Small intestine (tissue), 16 donors: ENCODE measurements at places on chromosomes 5 and 9.

DNA sequence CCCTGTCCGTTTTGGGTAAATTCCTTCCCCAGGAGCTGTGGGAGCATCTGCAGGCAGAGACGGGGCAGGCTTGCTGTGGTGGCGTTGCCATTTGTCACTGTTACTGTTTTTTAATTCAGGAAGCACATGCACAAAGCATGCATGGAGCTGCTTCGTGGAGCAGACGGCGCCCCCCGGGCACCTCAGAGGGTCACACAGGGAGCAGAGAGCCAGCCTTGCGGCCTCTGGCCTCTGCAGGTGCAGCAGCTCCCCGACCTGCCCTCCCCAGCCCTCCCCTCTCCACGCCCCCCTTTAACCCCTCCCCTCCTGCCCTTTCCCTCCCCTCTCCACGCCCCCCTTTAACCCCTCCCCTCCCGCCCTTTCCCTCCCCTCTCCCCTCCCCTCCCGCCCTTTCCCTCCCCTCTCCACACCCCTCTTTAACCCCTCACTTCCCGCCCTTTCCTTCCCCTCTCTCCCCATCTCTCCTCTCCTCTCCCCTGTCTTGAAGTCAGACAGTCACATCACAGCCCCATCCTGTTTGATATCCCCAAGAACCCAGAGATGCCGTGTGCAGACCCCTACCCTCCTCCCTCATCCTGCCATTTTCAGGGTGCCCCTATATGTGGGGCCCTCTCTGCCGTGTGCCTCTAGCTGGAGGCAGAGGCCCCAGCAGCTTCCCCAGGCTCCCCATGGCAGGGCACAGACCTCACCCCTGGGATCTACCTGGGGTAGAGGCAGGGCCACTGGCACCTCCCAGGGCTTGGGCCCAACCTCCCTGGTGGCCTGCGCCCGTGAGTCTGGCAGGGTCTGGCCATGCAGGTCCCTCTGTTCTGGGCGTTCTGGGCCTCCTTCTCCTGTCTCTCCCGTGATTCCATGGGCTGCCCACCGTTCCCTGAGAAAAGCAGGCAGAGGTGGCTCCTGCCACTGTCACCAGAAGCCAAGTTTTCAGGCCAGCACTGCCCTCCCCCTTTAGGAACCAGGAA, 29.6 kb upstream of the UBAC1 start:
- H3K4me3 ChIP-seq = no peak overlapping the region
- peaks cover 8% of the 10 kb centered on the region for H3K4me1 ChIP-seq
- H3K27ac ChIP-seq = no peak overlapping the region
- peaks cover 2% of the 10 kb centered on the region for H3K27me3 ChIP-seq

DNA sequence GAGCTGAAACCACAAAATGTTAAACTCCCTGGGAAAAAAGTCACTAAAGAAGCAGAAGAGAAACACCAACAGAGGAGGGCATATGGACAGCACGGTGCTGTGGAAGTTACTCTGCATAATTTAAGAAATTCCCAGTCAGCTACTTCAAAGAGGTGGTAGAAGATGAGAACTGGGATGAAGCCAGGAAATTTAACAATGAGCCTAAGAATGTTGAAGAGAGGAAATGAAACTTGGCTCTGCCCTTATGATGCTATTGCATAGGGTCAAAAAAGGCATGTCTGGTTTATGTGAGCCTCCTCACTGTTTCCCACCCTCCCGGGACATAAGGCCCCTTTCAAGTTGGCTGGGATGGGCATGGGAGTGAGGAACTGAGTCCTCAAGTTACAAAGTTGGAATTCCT, 25.4 kb upstream of the SNX18 start:
- H3K36me3 ChIP-seq = no peaks in the 10 kb centered on the region
- no peaks in the 10 kb centered on the region for H3K27me3 ChIP-seq
- no peak overlapping the region for H3K4me3 ChIP-seq

GRCh38 chr9:137739371-137740309, 120.8 kb downstream of the EHMT1 start:
- DNase-seq = no peak
- peaks cover 37% of the 10 kb centered on the region for H3K36me3 ChIP-seq
- H3K27me3 ChIP-seq = no peaks in the 10 kb centered on the region

GRCh38 chr5:129499208-129499852, 39.2 kb downstream of the ADAMTS19 start:
- DNase-seq = no peak
- no peaks in the 10 kb centered on the region for H3K36me3 ChIP-seq
- no peak overlapping the region for H3K27ac ChIP-seq
- H3K4me1 ChIP-seq = no peaks in the 10 kb centered on the region
- no peak overlapping the region for H3K4me3 ChIP-seq

DNA sequence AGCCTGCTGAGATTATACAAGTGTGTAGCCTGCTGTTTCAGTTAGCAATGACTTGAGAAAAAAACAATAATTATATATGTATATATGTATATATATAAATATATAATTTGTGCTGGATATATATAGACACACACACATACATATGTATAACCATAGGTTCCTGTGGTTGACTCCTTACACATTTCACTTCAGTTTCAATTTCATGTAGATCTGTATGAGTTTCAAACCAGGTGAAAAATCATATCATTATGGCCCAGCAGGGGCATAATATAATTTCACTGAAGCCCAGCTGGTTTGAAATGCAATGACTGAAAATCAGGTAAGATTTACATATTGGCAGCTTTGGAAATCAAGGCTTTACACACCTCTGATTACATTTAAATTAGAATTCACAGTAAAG, 690.4 kb upstream of the CDH18 start:
- no peaks in the 10 kb centered on the region for H3K36me3 ChIP-seq
- H3K4me3 ChIP-seq = no peak overlapping the region
- no peak for DNase-seq
- H3K4me1 ChIP-seq = no peaks in the 10 kb centered on the region
- no peak overlapping the region for H3K27ac ChIP-seq

DNA sequence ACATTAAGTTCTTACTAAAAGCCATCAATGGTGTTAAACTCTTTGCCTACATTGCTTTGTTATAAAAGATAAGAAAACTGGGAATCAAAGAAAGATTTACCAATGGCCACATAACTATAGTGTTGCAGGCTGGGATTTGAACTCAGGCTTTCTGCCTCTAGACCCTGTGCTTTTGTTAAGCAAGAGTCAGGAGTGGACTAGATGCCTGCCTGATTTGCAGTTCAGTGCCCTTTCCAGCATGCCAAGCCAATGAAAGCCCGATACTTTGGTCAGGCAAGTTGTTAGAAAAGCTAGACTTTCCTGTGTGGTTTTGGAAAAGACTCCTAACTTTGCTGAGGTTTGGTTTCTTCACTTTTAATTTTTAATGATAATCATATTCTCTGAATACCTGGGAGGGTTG, 21.4 kb upstream of the AGXT2 start:
- no peaks in the 10 kb centered on the region for H3K4me1 ChIP-seq
- H3K36me3 ChIP-seq = peaks cover 8% of the 10 kb centered on the region
- no peak for DNase-seq
- no peak overlapping the region for H3K27ac ChIP-seq
- H3K27me3 ChIP-seq = no peaks in the 10 kb centered on the region

- H3K27me3 ChIP-seq = no peaks in the 10 kb centered on the region
- no peaks in the 10 kb centered on the region for H3K4me1 ChIP-seq
- DNase-seq = no peak
- H3K36me3 ChIP-seq = no peaks in the 10 kb centered on the region
Measured at GRCh38 chr9:89850153-89850552, 245.3 kb downstream of the GADD45G start.

GRCh38 chr5:87231037-87231808, 36.5 kb upstream of the RASA1 start:
- H3K27ac ChIP-seq = no peak overlapping the region
- H3K4me1 ChIP-seq = no peaks in the 10 kb centered on the region
- no peaks in the 10 kb centered on the region for H3K36me3 ChIP-seq

DNA sequence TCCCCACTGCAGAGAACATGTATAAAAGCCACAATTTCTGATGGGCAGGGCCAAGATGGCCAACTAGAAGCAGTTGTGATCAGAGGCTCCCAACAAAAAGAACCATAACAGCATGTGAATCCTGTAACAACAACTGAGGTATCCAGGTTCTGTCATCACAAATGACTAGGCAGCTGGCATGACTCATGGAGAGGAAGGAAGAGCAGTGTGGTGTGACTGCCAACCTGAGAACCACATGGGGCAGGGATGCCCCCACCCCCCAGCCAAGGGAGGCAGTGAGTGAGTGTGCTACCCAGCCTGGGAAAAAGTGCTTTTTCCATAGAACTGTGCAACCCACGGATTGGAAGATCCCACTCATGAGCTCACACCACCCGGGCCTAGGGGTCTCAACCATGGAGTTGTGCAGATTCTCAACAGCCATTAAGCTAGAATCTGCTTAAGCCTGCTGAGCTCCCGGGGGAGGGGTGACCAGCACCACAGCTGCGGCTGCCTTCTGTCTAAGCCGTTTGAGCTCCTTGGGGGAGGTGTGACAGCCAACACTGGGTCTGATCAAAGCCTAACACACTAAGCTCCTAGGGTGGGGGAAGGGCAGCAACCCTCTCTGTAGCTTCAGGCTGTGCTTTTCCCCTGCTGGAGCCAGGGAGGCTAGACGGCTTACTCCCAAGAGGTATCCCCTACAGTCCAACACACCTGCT, 80.1 kb upstream of the DMAC1 start:
- H3K27ac ChIP-seq = no peak overlapping the region
- H3K36me3 ChIP-seq = no peaks in the 10 kb centered on the region
- no peaks in the 10 kb centered on the region for H3K27me3 ChIP-seq

DNA sequence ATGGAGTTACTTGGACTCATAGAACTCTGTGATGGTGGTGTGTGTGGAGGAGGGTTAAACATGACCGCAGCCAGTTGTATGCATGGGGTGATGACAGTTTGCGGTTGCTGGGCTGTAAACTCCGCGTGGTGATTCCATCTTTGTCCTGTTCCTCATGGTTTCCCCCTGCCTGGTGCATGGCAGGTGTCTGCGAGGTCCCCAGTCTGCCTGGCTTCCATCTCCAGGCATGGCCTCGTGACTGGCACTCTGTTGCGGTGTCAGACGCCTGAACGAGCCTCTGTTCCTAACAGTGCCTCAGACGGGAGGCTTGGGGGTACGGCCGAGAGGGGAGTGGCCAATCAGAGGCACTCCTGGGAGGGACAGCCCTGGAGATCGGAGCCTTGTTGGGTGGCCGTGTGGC, 33.9 kb upstream of the SH3PXD2B start:
- no peak overlapping the region for H3K4me3 ChIP-seq
- no peak for DNase-seq
- H3K27me3 ChIP-seq = peaks cover 3% of the 10 kb centered on the region
- no peak overlapping the region for H3K27ac ChIP-seq

- H3K4me3 ChIP-seq = no peak overlapping the region
- DNase-seq = no peak
- H3K27me3 ChIP-seq = no peaks in the 10 kb centered on the region
- H3K4me1 ChIP-seq = no peaks in the 10 kb centered on the region
Measured at GRCh38 chr5:161530700-161531099, 15.8 kb downstream of the GABRB2 start.

- H3K36me3 ChIP-seq = no peaks in the 10 kb centered on the region
- DNase-seq = no peak
- peaks cover 14% of the 10 kb centered on the region for H3K4me1 ChIP-seq
- peak overlapping the region; percentile 75 for H3K27ac ChIP-seq
- no peaks in the 10 kb centered on the region for H3K27me3 ChIP-seq
- no peak overlapping the region for H3K4me3 ChIP-seq
Measured at GRCh38 chr5:142844866-142845265, 74.7 kb downstream of the ARHGAP26 start.

- H3K4me3 ChIP-seq = no peak overlapping the region
- DNase-seq = no peak
- H3K27ac ChIP-seq = no peak overlapping the region
- H3K4me1 ChIP-seq = no peaks in the 10 kb centered on the region
- no peaks in the 10 kb centered on the region for H3K36me3 ChIP-seq
Measured at GRCh38 chr9:134186471-134187109, 22.2 kb upstream of the RNU6ATAC start.

- H3K36me3 ChIP-seq = no peaks in the 10 kb centered on the region
- H3K27ac ChIP-seq = no peak overlapping the region
- no peaks in the 10 kb centered on the region for H3K27me3 ChIP-seq
- H3K4me3 ChIP-seq = no peak overlapping the region
- no peaks in the 10 kb centered on the region for H3K4me1 ChIP-seq
Measured at GRCh38 chr5:158421319-158421718, 562.4 kb upstream of the CLINT1 start.

- no peaks in the 10 kb centered on the region for H3K27me3 ChIP-seq
- no peaks in the 10 kb centered on the region for H3K4me1 ChIP-seq
- no peak overlapping the region for H3K27ac ChIP-seq
- H3K4me3 ChIP-seq = no peak overlapping the region
- no peaks in the 10 kb centered on the region for H3K36me3 ChIP-seq
Measured at GRCh38 chr5:87845734-87846133, 422.9 kb downstream of the TMEM161B start.

DNA sequence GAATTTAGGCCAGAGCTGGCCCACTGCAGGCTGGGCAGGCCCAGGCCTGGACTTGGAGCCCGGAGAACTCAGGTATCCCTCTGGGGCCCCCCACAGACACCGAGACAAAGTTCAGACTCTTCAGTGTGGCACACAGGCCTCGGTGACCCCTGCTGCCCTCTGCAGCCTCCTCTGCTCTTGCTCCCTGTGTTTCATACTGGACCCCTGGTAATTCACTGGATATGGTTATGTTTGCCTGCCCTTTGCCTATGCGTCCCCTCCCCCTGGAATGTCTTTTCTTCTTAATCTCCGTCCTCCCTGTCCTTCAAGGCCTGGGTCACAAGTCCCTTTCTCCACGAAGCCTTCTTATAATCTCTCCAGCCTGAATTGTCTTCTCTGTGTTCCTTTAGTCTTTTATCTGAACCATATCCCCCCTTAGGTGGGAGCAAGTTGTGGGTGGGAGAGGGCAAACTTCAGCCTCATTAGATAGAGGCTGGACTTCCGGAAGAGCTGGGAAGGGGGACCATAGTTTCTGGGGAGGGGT, 30.1 kb downstream of the GSN start:
- peaks cover 2% of the 10 kb centered on the region for H3K4me1 ChIP-seq
- H3K27me3 ChIP-seq = no peaks in the 10 kb centered on the region
- peaks cover 26% of the 10 kb centered on the region for H3K36me3 ChIP-seq
- DNase-seq = peak; percentile 69
- no peak overlapping the region for H3K4me3 ChIP-seq
- peak overlapping the region; percentile 80 for H3K27ac ChIP-seq

GRCh38 chr5:101292199-101292598, 389.1 kb upstream of the ST8SIA4 start:
- H3K4me3 ChIP-seq = no peak overlapping the region
- H3K27ac ChIP-seq = no peak overlapping the region
- no peaks in the 10 kb centered on the region for H3K27me3 ChIP-seq
- no peak for DNase-seq
- H3K4me1 ChIP-seq = no peaks in the 10 kb centered on the region

- H3K4me1 ChIP-seq = peaks cover 25% of the 10 kb centered on the region
- H3K4me3 ChIP-seq = no peak overlapping the region
- DNase-seq = no peak
- no peaks in the 10 kb centered on the region for H3K27me3 ChIP-seq
- peaks cover 25% of the 10 kb centered on the region for H3K36me3 ChIP-seq
Measured at GRCh38 chr9:131672451-131672850, 67.4 kb downstream of the RAPGEF1 start.

- no peaks in the 10 kb centered on the region for H3K36me3 ChIP-seq
- no peak overlapping the region for H3K27ac ChIP-seq
- no peak for DNase-seq
- H3K27me3 ChIP-seq = no peaks in the 10 kb centered on the region
- no peaks in the 10 kb centered on the region for H3K4me1 ChIP-seq
- no peak overlapping the region for H3K4me3 ChIP-seq
Measured at GRCh38 chr9:34070606-34071324, 22.1 kb upstream of the UBAP2 start.
